ENCODE measurements at places on chromosomes 6 and 20.
A peak's percentile ranks its signal among the peaks of the same experiment; 100 is the strongest.

DNA sequence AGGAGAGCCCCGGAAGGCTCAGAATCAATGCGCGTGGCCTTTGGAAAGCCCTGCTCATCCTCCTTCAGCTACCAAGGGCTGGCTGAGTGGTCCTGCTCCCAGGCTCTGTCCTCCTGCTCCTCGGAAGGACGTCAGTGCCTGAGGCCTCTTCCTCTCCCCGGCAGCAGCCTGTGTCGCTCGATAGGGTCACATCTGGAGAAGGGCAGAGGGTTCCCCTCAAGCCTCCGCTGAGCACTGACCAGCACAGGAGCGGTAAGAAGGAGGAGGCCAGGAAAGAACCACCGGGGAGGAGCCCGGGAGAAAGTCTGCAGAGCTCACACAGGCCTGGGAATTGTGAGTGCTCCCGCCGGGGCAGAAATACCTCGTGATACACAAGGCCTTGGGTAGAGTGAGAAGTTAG, 21.2 kb downstream of the KIF25 start:
- no peak for DNase-seq

DNA sequence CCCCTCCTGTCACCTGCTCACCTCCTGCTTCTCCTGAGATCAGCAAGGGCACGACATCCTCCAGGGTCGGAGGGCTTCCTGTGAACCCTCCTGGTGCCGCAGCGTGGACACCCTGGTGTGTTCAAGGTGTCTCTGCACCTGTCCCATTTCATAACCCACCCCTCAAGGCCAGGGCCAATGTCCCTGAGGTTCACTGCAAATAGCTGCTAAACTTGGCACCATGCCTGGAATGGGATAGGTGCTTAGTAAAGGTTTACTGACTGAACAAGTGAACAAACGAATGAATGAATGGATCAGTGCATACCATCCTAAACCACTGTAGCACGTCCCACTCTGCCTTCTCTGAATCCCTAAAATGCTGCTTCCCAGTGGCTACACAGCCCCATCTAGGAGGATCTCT, 35.0 kb downstream of the SIRPA start:
- DNase-seq = no peak

- peak; percentile 56 for DNase-seq
These were observed 121.8 kb downstream of the SULF2 start for GRCh38 chr20:47663354-47664067.

GRCh38 chr6:32943864-32944649, 3.2 kb upstream of the HLA-DMB start:
- DNase-seq = no peak

- no peak for DNase-seq
These were observed 12.0 kb upstream of the PTPN1 start for GRCh38 chr20:50498071-50498776.

DNA sequence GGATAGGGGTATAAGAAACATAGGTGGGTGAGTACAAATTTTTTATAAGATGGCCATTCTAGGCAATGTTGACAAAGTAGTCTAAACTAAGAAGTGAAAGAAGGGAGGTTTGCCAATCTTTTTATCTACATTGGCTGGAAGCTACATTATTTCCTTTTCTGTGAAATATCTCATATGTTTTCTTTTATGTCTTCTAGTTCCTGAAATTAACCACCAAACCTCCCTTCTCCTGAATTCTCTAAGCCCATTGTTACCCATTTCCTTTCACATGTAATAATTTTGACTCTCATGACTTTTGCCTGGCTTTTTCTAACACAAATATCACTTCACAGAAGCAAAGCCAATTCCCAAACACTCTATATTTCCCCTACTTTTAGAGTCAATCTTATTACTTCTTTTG, 496.2 kb upstream of the JAG1 start:
- no peak for DNase-seq

DNA sequence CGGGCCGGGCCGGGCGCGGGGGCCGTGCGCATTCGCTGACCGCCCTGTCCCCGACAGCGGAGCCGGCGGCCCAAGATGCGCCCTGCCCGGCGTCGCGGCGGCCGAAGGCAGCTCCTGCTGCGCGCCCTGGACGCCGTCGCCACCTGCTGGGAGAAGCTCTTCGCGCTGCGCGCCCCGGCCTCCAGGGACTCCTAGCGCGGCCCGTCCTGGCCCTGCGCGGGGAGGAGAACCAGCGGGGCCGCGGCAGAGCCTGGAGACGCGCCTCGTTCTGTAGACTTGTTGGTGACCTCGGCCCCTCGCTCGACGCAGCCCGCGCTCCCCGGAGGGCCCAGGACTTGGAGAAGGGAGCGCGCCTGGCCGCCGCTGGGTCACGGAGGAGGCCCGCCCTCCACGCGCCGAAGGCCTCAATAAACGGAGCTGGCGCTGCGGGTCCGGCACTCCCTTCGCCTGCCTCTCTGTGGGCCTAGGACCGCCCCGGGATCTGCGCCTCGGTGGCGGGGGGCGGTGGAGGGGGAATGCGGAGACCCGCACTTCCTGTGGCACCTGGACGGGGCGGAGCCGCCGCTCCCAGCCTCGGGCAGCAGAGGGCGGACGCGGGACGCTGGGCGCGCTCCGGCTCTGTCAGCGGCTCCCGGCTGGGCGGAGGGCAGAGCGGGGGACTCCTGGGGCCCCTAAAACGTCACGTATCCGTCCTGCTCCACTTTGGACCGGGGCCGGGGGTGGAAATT, 2.7 kb downstream of the C20orf204 start:
- DNase-seq = peak; percentile 82

DNA sequence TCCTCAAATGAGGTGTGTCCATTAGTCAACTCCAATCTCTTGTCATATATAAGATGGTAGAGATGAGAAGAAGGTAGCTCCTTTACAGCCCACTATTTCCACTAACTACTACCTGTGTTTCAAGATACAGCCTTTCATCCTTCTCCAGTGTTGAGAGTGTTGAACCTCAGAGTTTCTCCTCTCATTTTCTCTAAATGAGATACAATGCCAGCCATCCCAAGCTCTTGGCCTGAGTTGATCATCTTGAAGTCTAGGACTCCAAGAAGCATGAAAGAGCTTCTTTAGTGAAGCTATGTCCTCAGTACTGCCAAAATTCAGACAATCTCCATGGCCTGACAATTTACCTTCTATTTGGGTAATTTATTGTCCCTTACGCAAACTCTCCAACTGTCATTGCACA, 548 bp upstream of the HLA-DRA start:
- DNase-seq = no peak

DNA sequence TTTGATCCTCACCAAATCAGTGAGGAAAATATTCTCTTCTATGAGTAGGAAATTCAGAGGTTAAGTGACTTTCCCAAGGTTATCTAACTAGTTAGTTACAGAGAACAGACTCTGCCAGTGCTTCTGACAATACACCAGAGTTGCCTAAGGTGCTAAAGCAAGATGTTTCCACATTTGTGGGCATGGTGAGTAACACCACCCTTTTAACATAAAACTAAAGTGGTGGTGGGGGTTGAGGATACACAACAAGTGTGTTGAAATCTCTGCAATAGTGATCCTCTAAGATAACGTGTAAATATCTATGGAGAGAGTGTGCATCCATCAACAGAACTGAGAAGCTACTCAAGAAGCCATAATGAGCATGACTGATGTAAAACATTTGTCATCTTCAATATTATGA, 11.7 kb downstream of the VNN2 start:
- no peak for DNase-seq

DNA sequence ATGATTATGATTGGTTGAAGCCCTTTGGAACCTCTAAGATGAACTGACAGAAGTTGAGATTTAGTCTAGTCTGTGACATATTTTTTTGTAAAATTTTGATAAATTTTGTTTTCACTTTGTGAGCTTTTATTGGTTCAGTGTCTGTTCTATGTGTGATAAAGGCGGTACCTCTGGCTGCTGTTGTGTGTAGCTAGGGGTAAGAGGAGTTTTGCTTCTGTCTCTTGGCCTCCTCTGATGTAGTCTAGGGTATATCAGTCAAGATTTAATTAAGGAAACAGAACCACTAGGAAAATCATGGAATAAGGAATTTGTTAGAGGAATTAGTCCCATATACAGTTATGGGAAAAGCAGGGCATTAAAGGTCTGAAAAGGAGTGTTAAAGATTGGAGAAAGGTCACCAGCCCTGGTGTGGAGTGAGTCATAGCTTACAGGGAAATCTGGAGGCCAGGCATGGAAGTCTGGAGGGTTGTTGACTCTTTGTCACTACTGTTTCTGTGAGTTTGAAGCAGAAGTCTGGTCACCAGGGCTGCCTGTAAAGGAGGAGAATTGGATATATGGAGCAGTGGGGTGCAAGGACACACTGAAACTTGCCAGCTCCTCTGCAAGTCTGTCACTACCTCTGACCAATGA, 28.5 kb downstream of the CDC5L start:
- no peak for DNase-seq

DNA sequence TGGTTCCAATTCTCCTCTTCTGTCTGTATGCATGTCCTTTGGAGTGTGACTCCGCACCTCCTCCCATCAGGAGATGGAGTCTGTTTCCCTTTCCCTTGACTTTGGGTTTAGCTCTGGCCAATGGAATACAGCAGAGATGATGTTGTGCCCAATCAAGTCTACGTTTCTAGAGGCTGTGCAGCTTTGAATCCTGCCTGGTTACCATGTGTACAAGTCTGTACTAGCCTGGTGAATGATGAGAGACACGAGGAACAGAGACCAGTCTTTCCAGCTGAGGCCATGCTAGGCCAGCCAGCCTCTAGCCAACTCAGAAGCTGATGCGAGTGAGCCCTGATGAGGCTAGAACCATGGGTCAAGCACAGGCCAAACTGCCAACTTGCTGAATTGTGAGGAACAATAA, 83.2 kb downstream of the LAMP5 start:
- no peak for DNase-seq
